ENCODE measurements at places on chromosomes 13 and 19. TPM values are rescaled to one million over a fixed set of nuclear protein-coding genes. Genes with fewer than 3 reads are reported as not detected.
A peak's percentile ranks its signal among the peaks of the same experiment; 100 is the strongest.

DNA sequence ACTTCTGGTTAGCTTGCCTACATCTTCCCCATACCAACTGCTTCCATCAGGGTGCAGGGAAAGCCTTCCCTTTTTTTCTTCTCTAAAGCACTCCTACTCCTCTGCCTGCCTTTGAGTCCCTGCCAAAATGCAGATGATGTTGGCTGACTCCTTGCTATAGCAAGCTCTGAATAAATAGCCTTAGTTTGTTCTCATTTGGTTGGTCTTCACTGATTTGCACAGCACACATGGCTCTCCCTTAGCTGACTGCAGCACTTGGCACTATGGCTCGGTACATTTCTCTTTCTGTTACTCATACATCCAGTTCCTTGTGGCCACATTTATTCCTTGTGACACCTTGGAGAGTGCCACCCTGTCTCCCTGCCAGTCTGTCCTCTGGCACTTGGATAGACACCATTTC is 249.8 kb downstream of the DCLK1 start:
- DNase-seq: no peak
- no peak overlapping the region for H3K27ac ChIP-seq
- H3K4me1 ChIP-seq: no peaks in the 10 kb centered on the region
- H3K27me3 ChIP-seq: no peaks in the 10 kb centered on the region
- no peak overlapping the region for H3K4me3 ChIP-seq

Gene CATSPERD
- 0.08 TPM for total RNA-seq

GRCh38 chr13:50340146-50340545 is 324.9 kb downstream of the KCNRG start:
- DNase-seq: no peak
- no peaks in the 10 kb centered on the region for H3K27me3 ChIP-seq
- H3K36me3 ChIP-seq: no peaks in the 10 kb centered on the region

DNA sequence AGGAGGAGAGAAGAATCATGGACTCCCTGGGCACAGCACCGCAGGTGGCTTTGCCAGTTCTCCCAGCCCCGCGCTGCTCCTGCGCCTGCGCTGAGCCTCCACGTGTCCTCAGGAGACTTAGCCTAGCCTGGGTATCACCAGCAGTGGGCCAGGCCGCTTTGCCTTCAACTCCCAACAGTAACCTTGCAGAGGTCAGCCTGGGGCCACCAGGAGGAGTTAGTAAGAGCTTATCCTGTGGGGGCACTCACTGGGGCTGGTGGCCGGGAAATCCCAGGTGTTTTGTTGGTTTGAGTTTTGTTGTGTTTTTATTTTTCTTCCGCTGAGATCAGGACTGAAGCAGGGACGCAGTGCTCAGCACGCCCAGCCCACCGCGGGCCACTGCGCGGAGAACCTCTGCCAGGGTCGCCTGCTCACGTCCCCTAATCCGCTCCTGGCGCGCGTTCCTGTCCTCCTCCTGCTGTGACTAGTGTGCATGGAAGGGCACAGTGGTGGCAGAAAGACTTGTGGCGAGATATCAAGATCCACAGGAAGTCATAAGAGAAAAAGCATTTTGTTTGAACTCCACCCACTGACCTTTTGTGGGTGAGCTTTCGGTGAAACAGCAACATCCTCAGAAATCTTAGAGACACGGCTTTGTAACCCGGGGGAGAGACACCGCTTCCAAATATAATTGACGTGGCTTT is 207.4 kb upstream of the RFC3 start:
- no peaks in the 10 kb centered on the region for H3K4me1 ChIP-seq
- H3K4me3 ChIP-seq: no peak overlapping the region
- no peaks in the 10 kb centered on the region for H3K36me3 ChIP-seq
- no peaks in the 10 kb centered on the region for H3K27me3 ChIP-seq
- DNase-seq: no peak
- no peak overlapping the region for H3K27ac ChIP-seq

GRCh38 chr19:1860821-1861598 is 2.4 kb downstream of the KLF16 start:
- peak overlapping the region; percentile 76 for H3K4me3 ChIP-seq
- H3K27me3 ChIP-seq: no peaks in the 10 kb centered on the region
- DNase-seq: no peak
- H3K36me3 ChIP-seq: peaks cover 5% of the 10 kb centered on the region
- peaks cover 23% of the 10 kb centered on the region for H3K4me1 ChIP-seq
- H3K27ac ChIP-seq: peak overlapping the region; percentile 88

DNA sequence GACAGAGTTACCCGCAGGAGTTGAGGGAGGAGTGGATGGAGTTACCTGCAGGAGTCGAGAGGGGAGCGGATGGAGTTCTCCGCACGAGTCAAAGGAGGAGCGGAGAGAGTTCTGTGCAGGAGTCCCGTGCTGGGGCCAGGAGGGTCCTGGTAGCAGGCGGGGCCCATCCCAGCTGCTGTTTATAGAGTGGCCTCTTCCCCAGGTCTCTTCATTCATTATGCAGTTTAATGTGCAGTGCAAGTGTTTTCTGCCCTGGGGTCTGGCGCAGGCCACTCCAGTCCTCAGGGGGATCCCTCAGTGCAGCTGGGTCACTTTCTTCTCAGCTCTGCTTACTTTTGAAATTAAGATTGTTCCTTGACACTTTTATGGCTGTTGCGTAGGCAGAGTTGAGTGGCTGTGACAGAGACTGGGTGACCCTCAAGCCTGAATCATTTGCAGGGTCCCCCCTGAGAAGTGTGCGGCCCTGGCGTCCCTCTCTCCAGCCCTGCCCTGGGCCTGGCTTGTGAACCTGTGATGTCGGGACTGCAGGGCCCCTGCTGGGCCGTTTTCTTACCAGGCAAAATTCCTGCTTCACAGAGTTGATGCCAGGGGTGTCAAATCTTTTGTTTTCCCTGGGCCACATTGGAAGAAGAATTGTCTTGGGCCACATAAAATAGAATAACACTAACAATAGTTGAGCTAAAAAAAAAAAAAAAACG is 17.9 kb downstream of the TFDP1 start:
- H3K27me3 ChIP-seq: no peaks in the 10 kb centered on the region
- no peak for DNase-seq
- H3K27ac ChIP-seq: no peak overlapping the region
- no peaks in the 10 kb centered on the region for H3K4me1 ChIP-seq

DNA sequence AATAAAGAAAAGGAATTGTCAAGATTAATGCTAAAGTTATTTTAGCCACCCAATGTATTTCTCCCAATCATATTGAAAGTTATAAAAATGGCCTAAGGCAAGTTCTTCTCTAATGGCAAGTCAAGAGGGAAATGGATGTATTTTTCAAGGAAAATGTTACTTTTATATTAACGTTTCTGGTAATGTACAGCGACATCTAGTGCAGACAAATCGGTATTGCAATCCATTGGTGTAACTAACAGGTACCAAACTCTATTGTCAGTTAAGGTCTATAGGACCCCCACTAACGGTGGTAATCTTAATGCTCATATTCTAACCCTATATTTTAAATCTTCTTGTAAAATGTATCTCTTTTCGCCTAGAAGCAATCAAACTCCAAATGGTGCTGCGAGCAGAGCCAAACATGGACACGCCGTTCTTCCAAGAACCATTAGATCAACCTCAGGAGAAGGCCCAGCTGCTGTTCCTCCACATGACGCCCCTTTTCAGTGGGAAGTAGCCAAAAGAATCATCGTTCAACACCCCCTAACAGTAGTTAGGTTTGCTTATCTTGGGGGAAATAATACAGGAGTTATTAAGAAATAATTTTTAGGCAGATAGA is 98.5 kb upstream of the PABPC3 start:
- DNase-seq: no peak
- H3K4me3 ChIP-seq: no peak overlapping the region
- H3K27ac ChIP-seq: no peak overlapping the region

Gene LYPD3
- 0.46 TPM for total RNA-seq

- no peaks in the 10 kb centered on the region for H3K27me3 ChIP-seq
- H3K4me1 ChIP-seq: no peaks in the 10 kb centered on the region
- DNase-seq: no peak
- no peak overlapping the region for H3K27ac ChIP-seq
Observed at GRCh38 chr13:75986818-75987217, 350.7 kb downstream of the LMO7 start.

DNA sequence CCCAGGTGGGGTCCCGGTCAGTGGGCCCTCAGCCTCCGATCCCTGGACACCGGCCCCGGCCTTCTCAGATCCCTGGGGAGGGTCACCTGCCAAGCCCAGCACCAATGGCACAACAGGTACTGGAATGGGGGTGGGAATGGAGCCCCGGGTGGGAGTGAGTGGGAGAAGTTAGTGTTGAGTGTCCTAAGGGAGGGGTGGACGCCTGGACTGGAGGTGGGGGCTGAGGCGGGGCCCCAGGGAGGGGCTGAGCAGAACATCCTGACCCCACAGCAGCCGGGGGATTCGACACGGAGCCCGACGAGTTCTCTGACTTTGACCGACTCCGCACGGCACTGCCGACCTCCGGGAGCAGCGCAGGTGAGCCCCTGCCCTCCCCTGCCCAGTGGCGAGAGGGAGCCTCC is 17.7 kb downstream of the EPN1 start:
- H3K4me3 ChIP-seq: no peak overlapping the region
- peaks cover 5% of the 10 kb centered on the region for H3K36me3 ChIP-seq
- H3K27ac ChIP-seq: no peak overlapping the region

Gene SHISA2
- 1.2 TPM for total RNA-seq

Gene SHD
- total RNA-seq: 0.46 TPM

DNA sequence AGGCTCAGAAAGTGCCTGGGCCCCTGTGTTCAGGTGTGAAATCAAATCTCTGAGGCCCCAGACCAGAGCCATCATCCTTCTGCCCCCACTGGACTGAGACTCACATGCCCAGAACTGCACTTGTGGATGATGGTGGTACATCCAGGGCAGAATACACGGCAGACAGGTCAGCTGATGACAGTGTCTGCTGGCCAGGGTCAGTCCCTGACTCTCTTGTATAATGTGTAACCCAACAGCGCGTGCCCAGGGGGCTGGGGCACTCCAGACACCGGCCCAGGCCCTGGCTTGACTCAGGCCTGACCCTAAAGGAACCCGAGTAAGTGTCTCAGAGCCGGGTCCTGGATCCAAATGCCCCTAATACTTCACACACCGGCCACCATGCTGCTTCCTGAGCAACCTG is 37.4 kb upstream of the GATAD2A start:
- no peaks in the 10 kb centered on the region for H3K4me1 ChIP-seq
- DNase-seq: no peak
- no peaks in the 10 kb centered on the region for H3K27me3 ChIP-seq
- H3K27ac ChIP-seq: no peak overlapping the region
- no peak overlapping the region for H3K4me3 ChIP-seq

Gene CKM
- not detected for total RNA-seq

DNA sequence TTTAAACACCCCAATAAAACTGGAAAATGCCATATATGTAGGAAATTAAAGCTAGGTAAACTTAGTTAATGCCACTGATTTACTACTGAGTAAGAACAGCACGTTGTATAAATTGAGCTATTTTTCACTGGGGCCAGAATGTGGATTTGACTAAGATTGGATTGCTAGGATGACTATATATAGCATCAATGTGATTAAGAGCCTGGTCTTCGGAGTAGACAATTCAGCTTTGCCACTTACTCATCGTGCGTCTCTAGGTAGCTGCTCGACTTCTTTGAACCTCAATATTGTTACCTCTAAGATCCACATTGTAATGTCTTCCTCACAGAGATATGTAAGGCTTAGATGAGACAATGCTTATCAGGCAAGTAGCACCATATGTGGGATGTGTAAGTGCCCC is 462.5 kb downstream of the KLF12 start:
- H3K4me1 ChIP-seq: no peaks in the 10 kb centered on the region
- H3K36me3 ChIP-seq: no peaks in the 10 kb centered on the region
- no peak overlapping the region for H3K4me3 ChIP-seq
- H3K27me3 ChIP-seq: no peaks in the 10 kb centered on the region

Gene NLRP5
- total RNA-seq: not detected

Gene PRKCSH
- 399 TPM for total RNA-seq

DNA sequence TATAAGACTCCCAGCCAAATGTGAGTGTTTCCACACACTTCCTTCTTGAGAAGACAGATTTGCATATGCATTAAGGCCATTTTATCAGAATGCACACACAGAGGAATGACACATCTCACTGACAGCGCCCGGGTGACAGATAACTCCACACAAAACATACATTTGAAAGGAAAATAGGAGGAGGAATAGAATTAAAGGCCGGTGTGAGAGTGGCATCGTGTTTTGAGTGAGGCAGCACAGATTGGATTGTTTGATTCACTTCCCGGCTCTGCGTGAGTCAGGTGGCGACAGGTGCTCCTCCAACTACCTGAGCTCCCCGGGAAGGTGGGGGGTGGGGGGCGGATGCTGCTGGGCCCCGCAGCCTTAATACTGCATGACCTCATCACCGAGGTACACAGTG is 429.0 kb downstream of the TSHZ3 start:
- H3K27ac ChIP-seq: no peak overlapping the region
- no peak overlapping the region for H3K4me3 ChIP-seq
- DNase-seq: no peak
- peaks cover 13% of the 10 kb centered on the region for H3K27me3 ChIP-seq
- H3K36me3 ChIP-seq: no peaks in the 10 kb centered on the region
- no peaks in the 10 kb centered on the region for H3K4me1 ChIP-seq

- no peaks in the 10 kb centered on the region for H3K4me1 ChIP-seq
- no peaks in the 10 kb centered on the region for H3K27me3 ChIP-seq
- no peak overlapping the region for H3K27ac ChIP-seq
- H3K4me3 ChIP-seq: no peak overlapping the region
Observed at GRCh38 chr19:11299946-11300810, 4.2 kb downstream of the TSPAN16 start.

Gene P2RY11
- total RNA-seq: 12.5 TPM

- peak within 1 kb of the TSS; percentile 57 for H3K27ac ChIP-seq
- DNase-seq: no peak
- no peaks in the 10 kb centered on the region for H3K27me3 ChIP-seq
- H3K4me3 ChIP-seq: peak within 1 kb of the TSS; percentile 40
- H3K36me3 ChIP-seq: no peaks in the 10 kb centered on the region
Observed at GRCh38 chr13:49220036-49220855, at the start of gene MLNR. MLNR (plus strand) TSS chr13:49220338; CDS start chr13:49220338, 0 bp downstream.

GRCh38 chr19:14361824-14362223 is 19.4 kb upstream of the ADGRE5 start:
- DNase-seq: no peak
- H3K4me1 ChIP-seq: peaks cover 11% of the 10 kb centered on the region
- H3K27me3 ChIP-seq: no peaks in the 10 kb centered on the region
- no peaks in the 10 kb centered on the region for H3K36me3 ChIP-seq
- H3K27ac ChIP-seq: peak overlapping the region; percentile 48

DNA sequence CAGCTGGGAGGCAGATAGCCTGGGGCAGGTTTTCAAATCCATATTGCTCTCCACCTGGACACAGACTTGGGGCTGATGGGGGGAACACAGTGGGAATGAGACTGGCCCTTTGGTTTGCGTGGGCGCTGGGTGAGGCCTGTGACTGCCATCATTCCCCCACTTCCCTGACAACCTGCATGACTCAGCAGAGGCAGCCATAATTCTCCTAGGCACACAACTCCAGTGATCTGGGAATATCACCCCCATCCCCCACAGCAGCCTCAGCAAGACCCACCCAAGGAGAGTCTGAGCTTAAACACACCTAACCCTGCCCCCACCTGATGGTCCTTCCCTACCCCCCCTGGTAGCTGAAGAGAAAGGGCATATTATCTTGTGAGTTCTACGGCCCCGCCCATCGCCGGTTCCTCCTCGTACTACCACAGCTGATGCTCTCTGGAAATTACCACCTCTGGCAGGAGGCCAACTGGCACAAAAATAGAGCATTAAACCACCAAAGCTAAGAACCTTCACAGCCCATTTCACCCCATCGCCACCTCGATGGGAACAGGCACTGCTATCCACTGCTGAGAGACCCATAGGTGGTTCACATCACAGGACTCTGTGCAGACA is 71.0 kb downstream of the RNF17 start:
- no peak overlapping the region for H3K4me3 ChIP-seq
- no peaks in the 10 kb centered on the region for H3K4me1 ChIP-seq
- no peaks in the 10 kb centered on the region for H3K27me3 ChIP-seq
- H3K27ac ChIP-seq: no peak overlapping the region
- H3K36me3 ChIP-seq: no peaks in the 10 kb centered on the region

Data from Panc1 (cell line).